ENCODE measurements at places on chromosomes 6 and 20.
A peak's percentile ranks its signal among the peaks of the same experiment; 100 is the strongest.

- no peak for DNase-seq
These were observed 114.3 kb upstream of the ZFP64 start for GRCh38 chr20:52305858-52306257.

- no peak for DNase-seq
These were observed 1.4 kb downstream of the NCOA7 start for GRCh38 chr6:125792172-125792571.

GRCh38 chr6:154111025-154111424 is 72.0 kb downstream of the OPRM1 start:
- DNase-seq, result no peak

- DNase-seq, result no peak
These were observed 35.5 kb upstream of the HSF2 start for GRCh38 chr6:122363769-122364483.

DNA sequence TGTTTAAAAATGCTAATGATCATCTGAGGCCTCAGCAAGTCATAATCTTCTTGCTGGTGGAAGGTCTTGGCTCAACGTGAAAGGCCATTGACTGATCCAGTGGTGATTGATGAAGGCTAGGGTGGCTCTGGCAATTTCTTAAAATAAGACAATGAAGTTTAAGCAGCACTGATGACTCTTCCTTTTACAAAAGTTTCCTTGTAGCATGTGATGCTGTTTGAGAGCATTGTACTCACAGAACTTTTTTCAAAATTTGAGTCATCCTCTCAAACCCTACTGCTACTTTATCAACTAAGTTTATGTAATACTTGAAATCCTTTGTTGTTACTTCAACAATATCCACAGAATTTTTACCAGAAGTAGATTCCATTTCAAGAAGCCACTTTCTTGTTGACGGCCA is 382.3 kb downstream of the ESR1 start:
- no peak for DNase-seq

- no peak for DNase-seq
These were observed 597.1 kb downstream of the EPHA7 start for GRCh38 chr6:92822222-92822621.

- no peak for DNase-seq
These were observed 3.5 kb downstream of the WRNIP1 start for GRCh38 chr6:2768696-2769095.

DNA sequence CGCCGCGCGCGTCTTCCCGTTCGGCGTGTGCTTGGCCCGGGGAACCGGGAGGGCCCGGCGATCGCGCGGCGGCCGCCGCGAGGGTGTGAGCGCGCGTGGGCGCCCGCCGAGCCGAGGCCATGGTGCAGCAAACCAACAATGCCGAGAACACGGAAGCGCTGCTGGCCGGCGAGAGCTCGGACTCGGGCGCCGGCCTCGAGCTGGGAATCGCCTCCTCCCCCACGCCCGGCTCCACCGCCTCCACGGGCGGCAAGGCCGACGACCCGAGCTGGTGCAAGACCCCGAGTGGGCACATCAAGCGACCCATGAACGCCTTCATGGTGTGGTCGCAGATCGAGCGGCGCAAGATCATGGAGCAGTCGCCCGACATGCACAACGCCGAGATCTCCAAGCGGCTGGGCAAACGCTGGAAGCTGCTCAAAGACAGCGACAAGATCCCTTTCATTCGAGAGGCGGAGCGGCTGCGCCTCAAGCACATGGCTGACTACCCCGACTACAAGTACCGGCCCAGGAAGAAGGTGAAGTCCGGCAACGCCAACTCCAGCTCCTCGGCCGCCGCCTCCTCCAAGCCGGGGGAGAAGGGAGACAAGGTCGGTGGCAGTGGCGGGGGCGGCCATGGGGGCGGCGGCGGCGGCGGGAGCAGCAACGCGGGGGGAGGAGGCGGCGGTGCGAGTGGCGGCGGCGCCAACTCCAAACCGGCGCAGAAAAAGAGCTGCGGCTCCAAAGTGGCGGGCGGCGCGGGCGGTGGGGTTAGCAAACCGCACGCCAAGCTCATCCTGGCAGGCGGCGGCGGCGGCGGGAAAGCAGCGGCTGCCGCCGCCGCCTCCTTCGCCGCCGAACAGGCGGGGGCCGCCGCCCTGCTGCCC is 1.1 kb downstream of the SOX4 start:
- no peak for DNase-seq

DNA sequence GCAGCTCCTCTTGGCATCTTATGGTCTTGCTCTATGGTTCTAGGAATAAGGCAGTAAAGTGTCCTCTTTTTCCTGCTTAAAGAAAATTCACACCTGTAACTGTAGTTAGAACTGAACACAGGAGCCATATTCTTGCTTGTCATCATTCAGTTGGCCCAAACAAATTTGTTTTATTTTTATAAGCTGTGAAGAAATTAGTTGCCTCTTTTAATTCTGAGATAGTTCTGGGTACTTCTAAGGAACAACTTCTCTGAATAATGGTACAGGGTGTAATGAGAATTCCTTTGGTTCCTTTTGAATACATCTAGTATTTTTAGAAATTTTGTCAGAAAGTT is 1.4 kb downstream of the MAP3K4 start:
- DNase-seq, result no peak

DNA sequence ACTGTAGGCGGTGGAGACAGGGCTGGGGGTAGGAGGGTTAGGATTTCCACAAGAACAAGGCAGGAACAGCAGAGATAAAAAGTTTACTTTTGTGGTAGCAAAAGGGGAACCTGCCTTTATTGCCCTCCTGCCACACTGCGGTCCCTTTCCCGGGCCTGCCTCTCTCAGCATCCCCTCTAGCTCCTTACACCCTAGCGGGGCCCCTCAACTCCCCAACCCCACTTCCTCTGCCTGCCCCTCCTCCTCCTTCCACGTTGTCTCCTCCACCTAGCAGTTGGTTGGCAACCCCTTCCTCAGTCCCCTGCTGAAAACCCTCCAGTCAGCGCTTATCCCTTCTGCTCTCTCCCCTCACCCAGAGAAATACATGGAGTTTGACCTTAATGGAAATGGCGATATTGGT is 714 bp downstream of the AIF1 start:
- no peak for DNase-seq

DNA sequence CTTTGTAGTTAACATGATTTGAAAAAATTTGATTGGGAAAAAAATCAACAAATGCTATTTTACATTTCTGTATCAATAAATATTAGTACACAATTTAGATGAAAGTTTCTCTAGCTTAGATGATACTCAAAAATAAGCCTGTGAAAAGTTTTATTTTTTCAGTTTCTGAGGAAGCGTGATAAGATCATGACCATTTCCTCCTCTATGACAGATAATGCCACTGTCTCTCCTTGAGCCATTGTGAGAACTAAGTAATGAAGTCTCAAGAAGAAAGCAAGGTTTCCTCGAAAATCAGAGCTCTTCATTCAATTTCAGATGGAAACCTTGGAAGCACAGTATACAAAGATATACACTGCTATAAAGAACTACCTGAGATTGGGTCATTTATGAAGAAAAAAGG is 395.0 kb downstream of the HDGFL1 start:
- DNase-seq, result no peak

- no peak for DNase-seq
These were observed 101.1 kb upstream of the SCAF8 start for GRCh38 chr6:154632119-154632518.

- DNase-seq, result no peak
These were observed 147.7 kb downstream of the GMPR start for GRCh38 chr6:16386057-16386456.

- DNase-seq, result no peak
These were observed 73.5 kb downstream of the ECT2L start for GRCh38 chr6:138869398-138869797.

GRCh38 chr6:75931011-75931680 is 141.3 kb downstream of the IMPG1 start:
- DNase-seq, result no peak

DNA sequence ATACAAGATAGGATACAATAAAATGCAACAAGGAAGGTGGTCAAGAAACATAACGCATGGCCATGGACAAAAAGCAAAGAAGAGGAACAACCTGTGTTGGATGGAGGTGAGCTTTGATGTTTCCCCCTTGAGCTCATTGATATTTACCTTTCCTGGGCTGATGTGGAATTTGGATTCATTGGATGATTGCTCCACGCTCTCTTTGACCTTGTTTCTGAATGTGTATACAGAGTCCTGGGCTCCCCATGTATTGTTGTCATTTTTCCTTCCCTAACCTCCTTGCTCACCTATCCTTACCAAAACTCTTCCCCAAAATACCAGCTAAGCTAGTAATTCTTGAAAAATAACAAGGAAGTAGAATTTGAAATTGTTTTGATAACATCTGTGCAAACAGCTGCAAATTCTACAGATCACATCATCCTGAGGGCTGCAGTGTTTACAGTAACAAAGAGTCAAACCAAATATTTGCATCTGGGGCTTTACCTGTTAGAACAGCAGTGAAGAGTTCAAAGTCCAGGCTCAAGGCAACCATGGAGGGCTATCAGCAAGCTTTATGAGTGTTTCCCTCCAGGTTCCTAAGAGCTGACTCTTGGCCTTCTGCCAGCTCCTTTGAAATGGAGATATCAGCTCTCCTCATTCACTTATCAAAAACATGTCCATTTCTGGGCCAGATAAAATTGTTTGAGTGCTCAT is 214.3 kb upstream of the MARCKS start:
- no peak for DNase-seq

- no peak for DNase-seq
These were observed 228.3 kb downstream of the ARHGAP18 start for GRCh38 chr6:129481706-129482105.

DNA sequence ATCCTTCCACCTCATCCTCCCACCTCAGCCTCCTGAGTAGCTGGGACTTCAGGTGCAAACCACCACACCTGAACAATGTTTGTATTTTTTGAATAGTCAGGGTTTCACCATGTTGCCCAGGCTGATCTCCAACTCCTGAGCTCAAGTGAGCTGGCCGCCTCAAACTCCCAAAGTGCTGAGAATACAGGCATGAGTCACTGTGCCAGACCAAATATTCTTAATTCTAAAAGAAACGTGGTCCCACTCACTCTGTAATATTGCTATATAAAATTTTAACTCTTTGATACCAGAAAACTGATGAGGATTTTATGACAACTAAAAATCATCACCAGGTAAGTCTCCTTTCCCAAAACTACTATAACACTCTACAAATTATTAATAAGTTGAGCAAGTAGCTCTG is 716.8 kb upstream of the GJE1 start:
- no peak for DNase-seq

- DNase-seq, result no peak
These were observed 32.4 kb downstream of the HBS1L start for GRCh38 chr6:135022050-135022697.

GRCh38 chr6:13985663-13986325 is 61.0 kb downstream of the RNF182 start:
- no peak for DNase-seq

- DNase-seq, result peak; percentile 72
These were observed 85.7 kb upstream of the FOXC1 start for GRCh38 chr6:1524040-1524480.

DNA sequence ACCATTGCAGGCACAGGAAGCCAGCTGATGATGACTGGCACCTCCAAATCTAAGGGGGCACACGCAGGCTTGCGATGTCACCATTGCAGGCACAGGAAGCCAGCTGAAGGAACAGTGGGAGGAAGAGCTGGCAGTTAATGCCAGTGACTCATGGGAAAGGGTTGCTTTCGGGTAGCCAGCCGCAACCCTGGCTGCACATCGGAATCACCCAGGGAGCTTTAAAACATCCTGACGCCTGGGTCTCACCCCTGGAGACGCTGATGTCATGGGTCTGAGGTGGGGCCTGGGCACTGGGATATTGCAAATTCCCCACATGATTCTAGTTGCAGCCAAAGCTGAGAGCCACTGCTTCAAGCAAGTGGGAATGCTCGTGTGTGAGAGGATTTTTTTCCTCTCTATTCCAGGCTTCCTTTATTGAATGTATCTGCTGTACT is 16.1 kb upstream of the CCN6 start:
- DNase-seq, result no peak

- DNase-seq, result no peak
These were observed 106.9 kb downstream of the TRDN start for GRCh38 chr6:123529843-123530242.

GRCh38 chr6:150894935-150895552 is 29.5 kb downstream of the MTHFD1L start:
- DNase-seq, result peak; percentile 11

- DNase-seq, result no peak
These were observed 176.8 kb downstream of the NFATC2 start for GRCh38 chr20:51365670-51366069.

GRCh38 chr6:31572041-31572911 is at the start of gene LTA:
Gene LTA (plus strand): TSS chr6:31572289. CDS start chr6:31572743, 454 bp downstream.
- DNase-seq, result peak; percentile 75

DNA sequence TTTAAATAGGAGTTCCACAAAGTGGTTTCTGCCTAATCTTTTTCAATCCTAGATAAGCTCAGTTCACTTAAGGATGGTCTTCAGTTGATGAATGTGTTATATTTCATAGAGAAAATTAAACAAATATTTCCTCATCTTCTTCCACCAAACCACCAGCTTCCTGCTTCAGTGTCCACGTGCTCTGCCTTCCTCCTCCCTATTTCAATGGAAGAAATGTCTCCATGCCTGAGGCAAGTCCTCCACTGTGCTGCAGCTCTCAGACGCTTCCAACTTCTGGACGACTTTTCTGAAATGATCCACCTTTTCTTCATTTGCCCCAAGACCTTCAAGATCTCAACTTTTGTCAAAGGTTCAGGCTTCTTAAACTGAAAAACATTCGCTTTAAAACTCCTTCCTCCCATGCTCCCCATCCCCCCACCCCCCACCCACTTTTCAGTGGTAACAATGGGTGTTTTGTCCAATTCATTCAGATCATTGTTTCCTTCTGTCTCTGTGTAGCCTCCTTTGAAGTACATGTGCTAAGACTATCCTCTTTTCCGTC is 25.3 kb upstream of the FABP7 start:
- DNase-seq, result no peak

GRCh38 chr6:44229376-44230033 is 6.1 kb downstream of the SLC29A1 start:
- no peak for DNase-seq

DNA sequence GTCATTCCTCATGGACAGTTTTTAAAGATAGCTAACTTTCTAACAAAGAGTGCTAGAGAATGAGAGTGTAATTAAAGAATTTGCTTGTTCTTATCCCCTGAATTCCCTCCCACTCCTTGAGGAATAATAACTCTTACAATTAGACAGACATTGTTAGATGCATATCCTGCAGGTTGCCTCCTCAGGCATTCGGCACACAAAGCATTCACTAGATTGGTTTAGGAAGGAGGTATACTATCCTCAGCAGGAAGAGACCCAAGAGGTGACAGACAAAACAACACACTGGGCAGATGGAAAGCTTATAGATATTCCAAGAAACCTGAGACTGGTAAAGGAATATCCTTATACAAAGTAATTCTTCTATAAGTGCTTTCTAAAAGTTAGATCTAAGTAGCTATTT is 109.1 kb upstream of the FAM184A start:
- no peak for DNase-seq

- DNase-seq, result no peak
These were observed 59.9 kb downstream of the EYA2 start for GRCh38 chr20:46954490-46955038.

GRCh38 chr6:130313206-130313605 is 52.6 kb upstream of the TMEM200A start:
- no peak for DNase-seq

GRCh38 chr20:42083280-42083679 is 465.1 kb upstream of the CHD6 start:
- no peak for DNase-seq

All from stimulated activated CD4-positive, alpha-beta T cell treated with anti-CD3 and anti-CD28 coated beads, TNF-alpha, amount 100 ng/mL, for 48 hours (primary cell).